Testis (tissue), 5 donors: ENCODE measurements at places on chromosomes 2 and 18. TPM values are rescaled to one million over a fixed set of nuclear protein-coding genes. Genes with fewer than 3 reads are reported as not detected.

The GCC2 gene
- total RNA-seq = 42.2 TPM

DNA sequence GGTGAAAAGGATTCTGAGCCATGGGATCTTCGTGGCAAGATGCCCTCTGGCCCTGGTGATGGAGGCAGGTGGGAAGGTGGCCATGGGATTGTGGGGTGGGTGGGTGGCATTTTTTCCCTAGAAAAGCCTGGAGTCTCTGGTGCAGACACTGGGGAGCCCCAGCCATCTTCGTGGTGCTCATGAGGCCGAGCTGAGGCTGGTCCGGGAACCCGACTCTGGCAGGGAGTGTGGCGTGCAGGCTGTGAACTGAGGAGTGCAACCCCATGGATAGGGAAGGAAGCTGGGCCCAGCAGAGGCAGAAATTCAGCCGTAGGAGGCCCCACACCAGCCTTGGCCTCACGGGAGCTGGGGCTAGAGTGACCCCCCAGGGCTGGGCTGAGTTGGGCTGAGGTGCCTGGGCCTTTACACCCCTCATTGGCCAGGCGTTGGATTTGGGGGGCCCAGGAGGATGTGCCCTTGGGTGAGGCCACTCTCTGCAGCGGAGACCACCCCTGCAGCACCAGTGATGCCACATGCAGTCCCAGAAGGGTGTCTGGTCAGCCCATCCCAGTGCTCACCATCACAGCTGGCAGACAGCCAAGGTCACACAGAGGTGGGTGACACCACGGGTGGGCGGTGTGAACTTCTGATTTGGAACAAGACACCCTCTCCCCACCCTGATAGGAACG lies 115.6 kb upstream of the HDAC4 start:
- H3K36me3 ChIP-seq = no peaks in the 10 kb centered on the region
- H3K27ac ChIP-seq = no peak overlapping the region
- no peak for DNase-seq
- no peaks in the 10 kb centered on the region for H3K27me3 ChIP-seq

GRCh38 chr18:7038330-7038851 lies 79.2 kb downstream of the LAMA1 start:
- peaks cover 10% of the 10 kb centered on the region for H3K4me1 ChIP-seq
- H3K4me3 ChIP-seq = peak overlapping the region; percentile 25
- DNase-seq = peak; percentile 92

- H3K27me3 ChIP-seq = no peaks in the 10 kb centered on the region
- no peak overlapping the region for H3K4me3 ChIP-seq
- DNase-seq = peak; percentile 42
- H3K36me3 ChIP-seq = no peaks in the 10 kb centered on the region
- H3K27ac ChIP-seq = no peak overlapping the region
- H3K4me1 ChIP-seq = no peaks in the 10 kb centered on the region
Measured at GRCh38 chr18:54127759-54128378, 96.6 kb downstream of the MBD2 start.

DNA sequence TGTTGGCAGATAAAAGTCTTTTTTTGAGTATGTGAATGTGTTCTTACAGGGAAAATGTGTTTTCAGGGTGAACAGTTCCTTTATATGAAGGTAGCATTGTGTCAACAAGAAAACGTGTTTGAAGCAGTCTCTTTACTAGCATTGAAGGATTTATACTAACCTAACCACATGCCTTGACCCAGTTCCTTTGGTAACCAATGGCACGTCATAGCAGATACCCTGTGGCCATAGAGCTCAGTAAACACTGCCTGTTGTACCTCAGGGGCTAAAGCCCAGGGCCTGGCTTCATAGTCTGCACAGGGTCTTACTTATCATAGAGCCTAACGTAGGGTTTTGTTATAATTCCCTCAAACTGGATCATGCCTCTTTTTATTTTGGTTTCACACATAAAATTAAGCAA lies 32.1 kb upstream of the NFU1 start:
- H3K4me3 ChIP-seq = no peak overlapping the region
- H3K27ac ChIP-seq = no peak overlapping the region
- H3K36me3 ChIP-seq = no peaks in the 10 kb centered on the region
- no peak for DNase-seq
- no peaks in the 10 kb centered on the region for H3K27me3 ChIP-seq

The RESP18 gene
- total RNA-seq = 0.71 TPM
